ENCODE measurements at places on chromosomes 7 and 10. TPM values are rescaled to one million over a fixed set of nuclear protein-coding genes. Genes with fewer than 3 reads are reported as not detected.

- no peak for DNase-seq
Observed at GRCh38 chr7:137462074-137462715, 118.7 kb upstream of the PTN start.

CPA5 gene
- 8.7 TPM for total RNA-seq

DNA sequence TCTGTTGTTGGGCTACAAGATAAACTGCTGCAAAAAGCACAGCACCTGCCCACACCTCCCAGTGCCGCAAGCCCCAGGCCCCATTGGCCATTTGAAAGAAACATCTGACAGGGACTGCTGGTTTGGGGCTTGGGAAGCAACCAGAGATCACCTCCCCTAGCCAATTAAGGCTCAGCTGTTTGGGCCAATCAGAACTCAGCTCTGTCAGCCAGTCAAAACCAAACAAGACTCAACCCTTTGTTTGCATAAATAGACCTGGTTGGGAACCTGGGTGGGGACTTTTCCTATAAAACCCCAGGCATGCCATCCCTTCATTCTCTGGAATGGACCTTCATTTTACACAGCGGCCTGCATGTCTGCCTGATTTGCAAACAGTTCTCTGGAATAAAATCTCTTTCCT is 17.2 kb upstream of the NME8 start:
- no peak for DNase-seq

DNA sequence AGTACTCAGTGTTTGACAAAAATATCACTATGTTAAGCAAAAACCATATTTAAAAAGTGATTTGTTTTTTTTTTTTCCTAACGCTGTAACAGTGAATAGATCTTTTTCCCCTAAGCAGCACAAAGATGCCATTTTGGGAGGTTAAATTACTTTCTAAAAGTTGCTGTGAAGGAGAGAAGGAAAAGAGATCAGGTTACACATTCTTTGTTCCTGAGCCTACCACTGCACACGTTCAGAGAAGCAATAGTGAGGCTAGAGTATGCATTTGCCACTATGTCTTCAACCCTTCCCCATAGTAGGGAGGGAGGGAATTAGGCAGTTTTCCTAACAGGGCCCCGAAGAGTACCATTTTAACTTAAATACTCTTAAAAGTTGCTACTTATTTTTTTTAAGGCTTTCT is 38.9 kb downstream of the BMPR1A start:
- no peak for DNase-seq

TAS2R41 gene
- not detected for total RNA-seq

HOXA3 gene
- not detected for total RNA-seq

GRCh38 chr7:152313831-152314604 is 121.8 kb downstream of the KMT2C start:
- DNase-seq: no peak

BCAP29 gene
- total RNA-seq: 25.2 TPM

Measured in activated naive CD8-positive, alpha-beta T cell treated with anti-CD3 and anti-CD28 coated beads, Interleukin-2, amount 10 ng/mL, durations not matched to agents 7 days and 5 days (primary cell).